ENCODE measurements at places on chromosomes 7 and 10.

DNA sequence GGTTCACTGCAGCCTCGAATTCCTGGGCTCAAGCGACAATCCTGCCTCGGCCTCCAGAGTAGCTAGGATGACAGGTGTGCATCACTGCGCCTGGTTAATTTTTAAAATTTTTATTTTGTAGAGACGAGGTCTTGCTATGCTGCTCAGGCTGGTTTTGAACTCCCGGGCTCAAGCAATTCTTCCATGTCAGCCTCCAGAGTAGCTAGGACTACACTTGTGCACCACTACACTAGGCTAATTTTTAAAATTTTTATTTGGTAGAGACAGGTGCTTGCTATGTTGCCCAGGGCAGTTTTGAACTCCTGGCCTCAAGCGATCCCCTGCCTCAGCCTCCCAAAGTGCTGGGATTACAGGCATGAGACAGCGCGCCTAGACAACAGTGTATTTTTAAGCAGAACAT lies 120.5 kb downstream of the SVIL start:
- DNase-seq: no peak

GRCh38 chr7:103094102-103094501 lies 19.2 kb downstream of the ARMC10 start:
- no peak for DNase-seq

- DNase-seq: no peak
Measured at GRCh38 chr7:157887400-157887799, 550.6 kb downstream of the DNAJB6 start.

GRCh38 chr10:45428611-45429510 lies 54.8 kb downstream of the ALOX5 start:
- DNase-seq: no peak

- no peak for DNase-seq
Measured at GRCh38 chr7:3370921-3371320, 69.9 kb downstream of the SDK1 start.

DNA sequence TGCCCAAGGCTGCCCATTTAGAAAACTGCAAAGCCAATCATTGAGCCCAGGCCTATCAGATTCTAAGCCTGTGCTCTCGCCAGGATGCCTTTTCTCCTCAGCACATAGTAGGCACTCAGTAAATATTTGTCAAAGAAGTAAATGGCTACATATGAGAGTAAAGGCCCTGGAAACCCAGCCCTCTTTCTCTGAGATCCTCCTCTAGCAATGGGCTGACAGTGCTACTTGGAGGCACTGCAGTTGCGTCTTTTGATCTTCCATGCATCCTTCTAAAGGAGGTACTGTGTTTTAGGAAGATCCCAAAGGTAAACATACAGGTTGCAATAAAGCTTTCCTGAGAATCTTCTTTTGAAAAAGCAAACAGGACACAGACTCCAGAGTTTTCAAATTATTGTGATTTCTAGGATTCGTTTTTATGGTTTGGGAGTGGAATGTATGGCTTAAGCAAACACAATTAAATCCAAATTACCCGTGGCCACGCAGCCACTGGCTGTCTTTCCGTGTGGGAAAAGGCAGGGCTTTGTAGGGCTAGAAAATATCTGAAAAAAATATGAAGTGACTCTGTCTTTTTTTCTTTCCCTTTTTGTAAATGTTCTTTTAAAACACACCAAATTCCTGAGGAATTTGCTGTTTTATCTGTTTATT lies 151.3 kb upstream of the BMPER start:
- DNase-seq: no peak

DNA sequence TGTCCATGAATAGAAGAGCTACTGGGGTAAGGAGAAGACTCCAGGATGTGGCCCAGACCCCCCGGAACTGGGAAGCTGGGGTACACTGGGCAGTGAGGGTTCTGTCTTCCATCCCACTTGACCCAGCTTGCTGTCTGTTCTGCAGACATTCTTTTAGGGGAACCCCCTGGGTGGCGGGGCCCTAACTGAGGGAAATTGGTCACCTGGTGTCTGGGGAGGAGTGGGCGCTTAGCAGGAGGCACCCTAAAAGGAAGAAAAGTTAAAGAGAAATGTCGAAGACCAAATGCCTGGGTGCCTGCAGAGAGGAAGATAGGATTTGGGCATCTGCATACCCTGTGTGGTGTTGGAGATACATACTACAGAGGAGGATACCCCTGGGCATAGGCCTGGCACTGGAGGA lies 1.0 kb downstream of the AP1S1 start:
- DNase-seq: no peak

DNA sequence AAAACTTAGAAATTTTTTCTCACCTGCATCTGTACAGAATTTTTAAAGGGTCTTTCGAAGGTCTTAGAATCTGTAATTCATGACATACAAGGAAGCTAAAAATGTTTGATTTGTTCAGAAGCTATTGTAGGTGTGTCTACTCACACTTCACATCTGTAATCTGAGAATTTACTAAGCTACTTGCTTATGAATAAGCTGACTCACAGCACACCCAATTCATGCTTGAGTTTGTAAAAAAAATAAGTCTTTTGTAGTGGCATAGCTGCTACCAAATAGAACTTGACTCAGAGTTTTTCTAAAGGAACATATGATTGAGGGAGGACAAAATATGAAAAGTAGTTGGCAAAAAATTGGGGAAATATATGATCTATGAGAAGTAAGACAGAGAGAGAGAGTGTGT lies 12.7 kb upstream of the AGR2 start:
- DNase-seq: no peak

DNA sequence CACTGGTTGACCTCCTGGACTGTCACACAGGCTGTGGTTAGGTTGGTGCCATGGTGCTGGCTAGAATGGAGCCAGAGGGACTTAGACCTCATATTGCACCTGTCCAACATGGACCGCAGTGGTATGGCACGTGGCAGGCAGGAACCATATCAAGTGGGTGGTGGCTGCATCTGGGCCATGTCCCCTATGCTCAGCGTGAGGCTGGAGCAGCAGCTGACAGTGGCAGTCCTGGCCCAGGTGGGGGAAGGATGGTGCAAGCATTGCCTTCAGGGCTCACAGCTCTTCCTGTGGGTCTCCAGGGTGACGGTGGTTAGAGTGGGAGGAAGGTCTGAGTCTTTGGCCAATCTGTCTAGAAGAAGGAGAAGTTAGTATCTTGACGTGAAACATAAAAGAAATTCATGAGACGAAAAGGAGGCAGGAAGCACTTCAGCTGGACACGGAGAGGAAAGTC lies 54.5 kb upstream of the PFKFB3 start:
- DNase-seq: no peak

GRCh38 chr7:116779931-116780330 lies 82.5 kb upstream of the CAPZA2 start:
- no peak for DNase-seq

DNA sequence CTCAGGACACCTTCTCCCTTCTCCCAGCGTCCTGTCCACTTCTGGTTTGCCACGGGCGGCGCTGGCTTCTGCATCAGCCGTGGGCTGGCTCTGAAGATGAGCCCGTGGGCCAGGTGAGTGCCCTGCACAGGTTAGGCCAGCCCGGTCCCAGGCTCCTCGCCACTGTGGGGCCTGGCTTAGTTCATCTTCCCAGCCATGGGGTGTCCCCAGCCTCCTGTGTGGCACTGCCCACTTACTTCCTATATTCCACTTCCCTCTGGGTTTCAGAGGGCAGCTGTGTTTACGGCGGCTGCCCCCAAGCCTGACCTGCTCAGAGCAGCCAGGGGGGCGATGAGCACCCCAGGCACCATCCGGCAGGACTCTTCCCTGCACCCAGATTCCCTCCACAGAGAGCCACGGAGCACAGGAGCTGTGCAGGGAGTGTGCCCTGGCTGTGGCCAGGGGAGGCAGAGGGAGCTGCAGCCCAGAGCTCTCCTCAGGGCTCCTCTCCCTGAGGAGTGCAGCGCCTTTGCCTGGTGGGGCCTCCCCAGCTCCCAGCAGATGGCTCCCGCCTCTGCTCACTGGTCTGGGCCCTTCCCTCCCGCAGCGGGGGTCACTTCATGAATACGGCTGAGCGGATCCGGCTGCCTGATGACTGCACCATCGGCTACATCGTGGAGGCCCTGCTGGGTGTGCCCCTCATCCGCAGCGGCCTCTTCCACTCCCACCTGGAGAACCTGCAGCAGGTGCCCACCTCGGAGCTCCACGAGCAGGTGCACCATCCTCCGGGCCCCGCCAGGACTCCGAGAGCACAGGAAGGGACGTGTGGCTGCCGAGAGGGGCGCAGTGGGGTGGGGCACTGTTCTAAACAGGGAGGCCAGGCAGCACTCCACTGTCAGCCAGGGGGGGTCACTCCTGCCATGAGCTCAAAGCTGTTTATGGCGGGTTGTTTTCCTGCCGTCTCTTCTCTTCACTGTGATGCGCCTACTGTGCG lies 6.4 kb downstream of the LFNG start:
- DNase-seq: no peak

GRCh38 chr10:3735175-3735574 lies 49.8 kb downstream of the KLF6 start:
- DNase-seq: no peak

DNA sequence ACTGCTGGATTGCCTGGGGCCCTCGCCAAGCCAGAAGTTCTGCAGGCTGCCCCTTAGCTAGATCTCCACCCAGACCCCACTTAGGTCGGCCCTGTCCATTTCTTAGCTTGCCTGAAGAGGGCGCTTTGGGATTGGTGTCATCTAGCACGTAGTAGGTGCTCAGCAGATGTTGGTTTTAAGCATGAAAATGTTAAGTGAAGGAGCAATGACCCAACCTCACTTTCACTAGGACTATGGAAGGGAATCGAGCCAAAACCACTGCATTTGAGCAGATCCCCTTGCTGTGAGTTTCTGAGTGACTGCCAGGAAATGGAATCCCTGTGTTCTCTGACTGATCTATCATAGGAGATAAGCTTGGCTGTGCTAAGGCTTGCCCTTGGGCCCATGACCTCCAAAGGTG lies 131.7 kb upstream of the EEPD1 start:
- no peak for DNase-seq

GRCh38 chr10:57964351-57964750 lies 303.3 kb downstream of the IPMK start:
- no peak for DNase-seq

- no peak for DNase-seq
Measured at GRCh38 chr7:128922496-128923410, 12.2 kb upstream of the KCP start.

- DNase-seq: peak; percentile 38
Measured at GRCh38 chr10:47318706-47319105, 3.5 kb upstream of the GDF2 start.

GRCh38 chr7:23055582-23056178 lies 41.8 kb upstream of the HYCC1 start:
- DNase-seq: peak; percentile 68

DNA sequence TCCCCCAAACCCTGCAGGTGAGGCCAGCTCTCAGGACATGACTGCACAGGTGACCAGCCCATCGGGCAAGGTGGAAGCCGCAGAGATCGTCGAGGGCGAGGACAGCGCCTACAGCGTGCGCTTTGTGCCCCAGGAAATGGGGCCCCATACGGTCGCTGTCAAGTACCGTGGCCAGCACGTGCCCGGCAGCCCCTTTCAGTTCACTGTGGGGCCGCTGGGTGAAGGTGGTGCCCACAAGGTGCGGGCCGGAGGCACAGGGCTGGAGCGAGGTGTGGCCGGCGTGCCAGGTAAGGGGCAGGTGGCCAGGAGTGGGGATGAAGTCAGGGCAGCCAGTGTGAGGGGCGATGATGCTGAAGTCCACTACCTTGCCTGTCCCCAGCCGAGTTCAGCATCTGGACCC lies 8.3 kb upstream of the ATP6V1F start:
- DNase-seq: no peak

DNA sequence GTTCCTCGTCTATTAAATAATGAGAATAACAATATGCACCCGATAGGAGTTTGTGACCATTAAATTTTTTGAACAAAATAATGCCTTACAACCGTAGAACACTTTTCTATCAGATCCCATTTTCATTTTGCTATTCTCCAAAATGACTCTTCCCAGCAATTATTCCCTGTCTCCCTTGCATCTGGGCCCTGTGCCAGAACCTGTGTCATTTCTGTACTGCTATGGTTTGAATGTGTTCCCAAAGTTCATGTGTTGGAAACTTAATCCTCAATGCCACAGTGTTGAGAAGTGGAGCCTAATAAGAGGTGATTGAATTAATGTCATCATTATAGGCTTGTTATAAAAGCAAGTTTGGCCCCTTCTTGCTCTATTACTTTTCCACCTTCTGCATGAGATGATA lies 33.2 kb upstream of the SMNDC1 start:
- peak; percentile 34 for DNase-seq

GRCh38 chr10:71246591-71247413 lies 34.4 kb downstream of the UNC5B start:
- no peak for DNase-seq

GRCh38 chr7:73382934-73383503 lies 50.6 kb upstream of the FZD9 start:
- DNase-seq: no peak

- DNase-seq: no peak
Measured at GRCh38 chr10:8790390-8790789, 735.9 kb downstream of the GATA3 start.

GRCh38 chr7:143503261-143503660 lies 25.6 kb downstream of the TAS2R41 start:
- DNase-seq: no peak

- no peak for DNase-seq
Measured at GRCh38 chr10:92692697-92693533, 3.2 kb downstream of the HHEX start.

- DNase-seq: no peak
Measured at GRCh38 chr7:108112683-108113082, 17.5 kb downstream of the LAMB4 start.

- no peak for DNase-seq
Measured at GRCh38 chr7:82472966-82473365, 29.4 kb upstream of the CACNA2D1 start.

DNA sequence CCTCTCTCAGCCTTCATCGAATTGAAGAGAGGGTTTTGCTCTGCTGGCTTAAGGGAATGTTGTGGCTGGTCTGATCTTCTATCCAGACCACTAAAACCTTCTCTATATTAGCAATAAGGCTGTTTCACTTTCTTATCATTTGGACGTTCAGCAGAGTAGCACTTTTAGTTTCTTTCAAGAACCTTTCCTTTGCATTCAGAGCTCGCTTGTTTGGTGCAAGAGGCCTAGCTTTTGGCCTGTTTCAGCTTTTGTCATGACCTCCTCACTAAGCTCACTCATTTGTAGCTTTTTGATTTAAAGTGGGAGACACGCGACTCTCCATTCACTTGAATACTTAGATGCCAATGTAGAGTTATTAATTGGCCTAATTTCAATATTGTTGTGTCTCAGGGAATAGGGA lies 3.9 kb downstream of the MPP7 start:
- DNase-seq: no peak
